Gastrocnemius medialis (tissue), 4 donors: ENCODE measurements at places on chromosomes 4 and X. TPM values are rescaled to one million over a fixed set of nuclear protein-coding genes. Genes with fewer than 3 reads are reported as not detected.

TRO gene
- 0.12 TPM for total RNA-seq

DNA sequence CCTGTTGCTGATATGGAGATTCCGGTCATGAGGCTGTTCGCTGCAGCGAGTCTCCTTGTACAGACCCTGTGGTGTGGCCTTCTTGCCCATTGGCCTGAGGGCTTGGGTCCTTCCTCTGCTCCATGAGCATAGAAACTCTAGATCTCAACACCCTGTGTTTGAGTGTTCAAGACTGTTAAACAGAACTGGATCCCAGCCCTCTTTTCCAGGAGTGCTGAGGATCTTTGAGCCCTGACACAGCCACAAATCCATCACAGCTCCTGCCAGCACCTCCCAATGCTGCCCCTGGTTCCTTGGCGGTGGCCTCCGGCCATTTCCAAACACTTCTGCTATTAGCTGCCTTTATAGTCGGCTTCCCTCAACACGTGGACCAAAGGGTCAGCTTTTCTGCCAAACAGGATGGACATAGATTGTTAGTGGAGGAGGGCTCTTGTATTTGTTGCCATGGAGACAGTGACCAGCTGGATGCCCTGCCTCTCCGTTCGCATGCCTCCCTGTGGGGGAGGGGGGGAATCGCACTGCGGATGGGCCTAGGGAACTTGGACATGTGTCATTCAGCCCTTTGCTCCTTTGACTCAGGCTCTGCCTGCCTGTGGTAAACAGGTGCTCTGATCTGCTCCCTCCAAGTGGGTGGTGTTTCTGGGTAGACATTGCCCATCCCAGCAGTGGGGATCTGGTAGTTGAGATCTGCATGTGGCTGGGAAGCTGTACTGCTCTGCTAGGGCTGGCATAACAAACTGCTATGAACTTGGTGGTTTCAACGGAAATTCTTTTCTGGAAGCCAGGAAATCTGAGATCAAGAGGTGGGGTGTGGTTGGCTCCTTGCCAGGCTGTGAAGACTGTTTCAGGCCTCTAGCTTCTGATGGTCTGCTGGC, 6.9 kb upstream of the WDR1 start:
- no peak for DNase-seq

ARHGEF38 gene
- total RNA-seq: not detected

DNA sequence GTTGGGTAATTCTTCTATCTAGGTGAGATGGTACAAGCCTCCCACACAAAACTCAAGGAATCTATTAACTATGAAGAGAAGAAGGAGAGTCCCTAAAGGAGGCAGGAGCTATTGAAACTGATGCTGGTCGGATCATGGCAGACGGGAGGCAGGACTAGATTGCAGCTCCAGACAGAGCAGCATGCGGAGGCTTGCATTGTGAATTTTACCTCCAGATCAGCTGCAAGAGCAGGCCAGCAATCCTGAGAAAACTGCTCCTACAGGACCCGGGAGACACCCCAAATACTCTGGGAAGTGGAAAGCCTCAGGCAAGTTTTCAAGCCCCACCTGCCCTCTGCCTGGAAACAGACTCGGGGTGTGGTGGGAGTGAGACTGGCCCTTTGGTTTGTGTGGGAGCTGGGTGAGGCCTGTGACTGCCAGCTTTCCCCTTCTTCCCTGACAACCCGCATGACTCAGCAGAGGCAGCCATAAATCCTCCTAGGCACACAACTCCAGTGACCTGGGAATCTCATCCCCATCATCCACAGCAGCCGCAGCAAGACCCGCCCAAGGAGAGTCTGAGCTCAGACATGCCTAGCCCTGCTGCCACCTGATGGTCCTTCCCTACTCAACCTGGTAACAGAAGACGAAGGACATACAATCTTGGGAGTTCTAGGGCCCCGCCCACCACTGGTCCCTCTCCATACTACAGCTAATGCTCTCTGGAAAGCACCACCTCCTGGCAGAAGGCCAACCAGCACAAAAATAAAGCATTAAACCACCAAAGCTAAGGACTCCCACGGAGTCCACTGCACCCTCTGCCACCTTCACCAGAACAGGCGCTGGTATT, 30.9 kb downstream of the GATB start:
- no peak for DNase-seq

GRCh38 chr4:147833254-147833653, 101.4 kb downstream of the ARHGAP10 start:
- no peak for DNase-seq

- DNase-seq: no peak
Observed at GRCh38 chrX:19544693-19545305, 29.5 kb upstream of the MAP3K15 start.

DNA sequence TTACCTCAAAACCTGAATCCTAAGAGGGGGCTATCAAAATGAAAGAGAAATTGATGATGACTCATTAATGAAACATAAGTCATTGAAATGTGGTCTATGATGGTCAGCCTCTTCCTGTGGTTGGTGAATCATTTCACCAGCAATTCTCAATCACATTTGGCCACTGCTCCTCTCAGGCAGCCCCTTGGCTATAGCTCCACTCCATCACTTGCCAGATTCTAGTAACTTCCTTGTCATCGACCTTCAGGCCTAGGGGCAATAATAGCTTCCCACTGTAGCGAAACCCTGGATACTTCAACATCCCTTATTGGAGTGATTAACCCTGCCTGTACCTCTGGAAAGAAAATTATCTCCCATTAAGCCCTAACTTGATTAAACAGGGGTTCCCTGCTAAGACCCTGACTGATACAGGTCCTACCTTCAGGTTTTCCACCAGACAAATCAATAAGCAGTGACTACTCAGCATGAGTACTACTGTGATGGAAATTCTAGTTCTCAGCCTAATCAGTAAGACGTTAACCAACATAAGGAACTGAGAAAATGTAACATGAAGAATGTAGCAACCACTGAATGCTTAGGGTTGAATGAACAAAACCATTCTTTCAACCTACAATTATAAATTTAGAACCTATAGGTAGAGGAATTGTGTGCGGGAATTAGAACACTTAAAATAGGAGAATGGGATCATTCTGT, 30.4 kb downstream of the ADH7 start:
- DNase-seq: peak; percentile 28
